ENCODE measurements at places on chromosomes 2 and 18. TPM values are rescaled to one million over a fixed set of nuclear protein-coding genes. Genes with fewer than 3 reads are reported as not detected.

The SULT1C2 gene
- 0.83 TPM for total RNA-seq

The CCBE1 gene
- total RNA-seq = 21.7 TPM

The ZNF385B gene
- total RNA-seq = not detected

The GPD2 gene
- total RNA-seq = 27.7 TPM

The OBSL1 gene
- total RNA-seq = 37.8 TPM

The KLHL14 gene
- not detected for total RNA-seq

The ACTG2 gene
- 20.1 TPM for total RNA-seq

The C2orf81 gene
- 0.57 TPM for total RNA-seq

The CRYGD gene
- not detected for total RNA-seq

The UGT1A4 gene
- total RNA-seq = not detected

The NMUR1 gene
- total RNA-seq = not detected

The LPIN2 gene
- 33.9 TPM for total RNA-seq

The LCT gene
- not detected for total RNA-seq

The ATP8B1 gene
- total RNA-seq = 8.2 TPM

The HTR2B gene
- total RNA-seq = 6.0 TPM

The CCDC102B gene
- 45.7 TPM for total RNA-seq

The VPS4B gene
- total RNA-seq = 43.5 TPM

The HDLBP gene
- total RNA-seq = 1,715 TPM

The RALBP1 gene
- 54.6 TPM for total RNA-seq

The ADRA2B gene
- 0.09 TPM for total RNA-seq

The TANC1 gene
- total RNA-seq = 16.3 TPM

The LYPD6B gene
- total RNA-seq = 2.0 TPM

The CKAP2L gene
- 0.74 TPM for total RNA-seq

The TXNDC2 gene
- total RNA-seq = under 0.01 TPM

The DSG1 gene
- total RNA-seq = not detected

The NPAS2 gene
- 4.8 TPM for total RNA-seq

The RBKS gene
- 1.6 TPM for total RNA-seq

The FKBP1B gene
- total RNA-seq = 7.0 TPM

All from smooth muscle cell of bladder (primary cell).